Activated B cell treated with CpG ODN at 0.5 μM for 24 hours (primary cell): ENCODE measurements at places on chromosomes 6 and 20. TPM values are rescaled to one million over a fixed set of nuclear protein-coding genes. Genes with fewer than 3 reads are reported as not detected.

GRCh38 chr20:19583532-19584175 lies 174.4 kb upstream of the RIN2 start:
- H3K4me1 ChIP-seq = no peaks in the 10 kb centered on the region
- H3K4me3 ChIP-seq = no peak overlapping the region
- peaks cover 11% of the 10 kb centered on the region for H3K27me3 ChIP-seq
- no peaks in the 10 kb centered on the region for H3K36me3 ChIP-seq

PTP4A1 gene
- 32.4 and 35.2 TPM in 2 replicates for total RNA-seq

GRCh38 chr6:142304241-142304640 lies 2.4 kb downstream of the ADGRG6 start:
- H3K27me3 ChIP-seq = peaks cover 22% of the 10 kb centered on the region
- H3K4me1 ChIP-seq = peaks cover 10% of the 10 kb centered on the region
- DNase-seq = no peak
- H3K36me3 ChIP-seq = no peaks in the 10 kb centered on the region
- H3K27ac ChIP-seq = no peak overlapping the region

DAAM2 gene
- total RNA-seq = not detected in 2 replicates

DNA sequence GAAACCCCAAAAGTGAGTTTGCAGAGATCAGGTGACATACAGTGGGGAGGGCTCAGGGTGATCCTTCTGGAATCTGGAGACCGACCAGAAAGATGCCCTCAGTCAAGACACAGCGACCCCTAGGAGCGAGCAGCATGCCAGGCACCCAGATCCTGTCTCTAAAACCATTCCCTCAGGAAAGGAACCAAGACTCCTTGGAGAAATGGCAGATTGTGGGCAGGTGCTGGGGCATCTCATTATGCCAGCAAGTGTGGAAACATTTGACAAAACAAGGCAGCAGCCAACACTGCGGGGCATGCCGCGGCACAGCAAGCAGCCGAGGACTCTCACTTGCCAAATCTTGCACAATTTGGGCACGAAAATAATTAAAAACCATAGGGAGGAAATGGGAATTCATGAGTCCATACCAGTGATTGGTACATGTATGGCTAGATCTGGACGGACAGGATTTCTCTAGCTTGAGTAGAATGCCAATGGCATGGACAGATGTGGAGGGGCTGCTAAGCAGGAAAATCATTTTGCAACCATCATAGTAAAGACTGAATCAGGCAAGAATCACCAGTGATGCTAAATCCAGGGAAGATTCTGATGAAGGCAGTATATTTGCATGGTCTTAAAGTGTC lies 76.9 kb downstream of the GINS1 start:
- H3K27me3 ChIP-seq = no peaks in the 10 kb centered on the region
- DNase-seq = no peak

DNA sequence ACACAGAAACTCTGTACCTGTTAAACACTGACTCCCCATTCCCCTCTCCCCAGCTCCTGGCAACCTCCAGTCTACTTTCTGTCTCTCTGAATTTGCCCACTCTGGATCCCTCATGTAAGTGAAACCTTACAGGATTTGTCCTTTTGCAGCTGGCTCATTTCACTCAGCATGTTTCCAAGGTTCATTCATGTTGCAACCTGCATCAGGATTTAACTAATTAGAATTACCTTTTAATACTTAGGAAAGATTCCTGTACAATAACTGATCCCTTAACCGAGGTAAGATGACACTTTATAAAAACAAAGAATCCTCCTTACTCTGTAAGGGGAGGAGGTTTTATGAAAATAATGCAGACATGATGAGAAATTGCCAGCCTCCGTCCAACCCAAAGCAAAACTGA lies 113.1 kb upstream of the MTHFD1L start:
- peaks cover 7% of the 10 kb centered on the region for H3K4me1 ChIP-seq
- H3K27me3 ChIP-seq = no peaks in the 10 kb centered on the region
- no peak for DNase-seq

DNA sequence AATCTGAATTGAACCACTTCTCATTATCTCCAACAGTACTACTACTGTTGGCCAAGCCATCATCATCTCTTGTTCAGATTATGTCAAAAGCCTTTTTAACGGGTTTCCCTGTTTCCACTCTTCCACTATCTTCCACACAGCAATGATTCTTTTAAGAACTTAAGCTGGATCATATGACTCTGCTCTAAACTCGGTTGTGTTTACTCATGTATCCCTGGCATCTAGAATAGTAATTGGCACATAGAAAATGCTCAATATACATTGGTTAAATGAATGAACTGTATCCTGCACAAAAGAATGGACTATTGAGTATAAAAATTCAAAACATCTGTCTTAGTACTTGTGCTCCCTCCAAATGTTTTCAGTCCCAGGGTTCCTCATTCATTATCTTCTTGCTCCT lies 2.8 kb upstream of the COX7A2 start:
- H3K27me3 ChIP-seq = peaks cover 13% of the 10 kb centered on the region
- H3K27ac ChIP-seq = no peak overlapping the region
- no peak overlapping the region for H3K4me3 ChIP-seq
- no peak for DNase-seq
- peaks cover 14% of the 10 kb centered on the region for H3K4me1 ChIP-seq

LY6G6F gene
- total RNA-seq = not detected in 2 replicates

DNA sequence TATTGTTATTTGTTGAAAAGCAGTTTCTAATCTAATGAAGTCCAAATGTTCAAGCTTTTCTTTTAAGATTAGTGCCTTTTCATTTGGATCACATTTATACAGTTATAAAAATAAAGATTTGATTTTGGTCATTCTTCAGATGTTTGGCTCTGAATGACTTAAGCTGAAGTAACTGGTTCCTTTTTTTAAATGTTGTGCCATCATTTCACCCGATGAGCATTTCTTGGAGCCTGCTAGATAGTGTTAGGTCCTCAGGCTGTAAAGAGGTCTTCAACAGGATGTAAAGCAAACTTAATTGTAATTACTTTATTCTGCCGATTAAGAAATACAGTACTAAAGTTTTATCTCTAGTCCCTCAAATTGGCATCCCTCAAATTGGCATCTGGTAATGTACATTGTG lies 41.2 kb upstream of the ASIP start:
- no peak for DNase-seq
- no peaks in the 10 kb centered on the region for H3K36me3 ChIP-seq
- no peak overlapping the region for H3K4me3 ChIP-seq
- H3K4me1 ChIP-seq = no peaks in the 10 kb centered on the region
- no peak overlapping the region for H3K27ac ChIP-seq
- H3K27me3 ChIP-seq = peaks cover 14% of the 10 kb centered on the region

- no peak for DNase-seq
- H3K4me1 ChIP-seq = peaks cover 92% of the 10 kb centered on the region
- peak overlapping the region; percentile 92 for H3K27ac ChIP-seq
- H3K4me3 ChIP-seq = peak overlapping the region; percentile 63
- no peaks in the 10 kb centered on the region for H3K27me3 ChIP-seq
These were observed 19.6 kb upstream of the SERPINB1 start for GRCh38 chr6:2861060-2861821.

GRCh38 chr20:41138475-41139226 lies 1.3 kb downstream of the PLCG1 start:
- H3K4me3 ChIP-seq = peak overlapping the region; percentile 81
- no peaks in the 10 kb centered on the region for H3K36me3 ChIP-seq
- peaks cover 82% of the 10 kb centered on the region for H3K4me1 ChIP-seq

- H3K4me3 ChIP-seq = no peak overlapping the region
- H3K36me3 ChIP-seq = no peaks in the 10 kb centered on the region
- H3K27me3 ChIP-seq = peaks cover 2% of the 10 kb centered on the region
- H3K4me1 ChIP-seq = no peaks in the 10 kb centered on the region
- H3K27ac ChIP-seq = no peak overlapping the region
These were observed 197.0 kb downstream of the SIM1 start for GRCh38 chr6:100267721-100268123.

GRCh38 chr6:119568580-119568979 lies 219.0 kb upstream of the MAN1A1 start:
- H3K4me1 ChIP-seq = no peaks in the 10 kb centered on the region
- H3K27me3 ChIP-seq = peaks cover 3% of the 10 kb centered on the region
- no peaks in the 10 kb centered on the region for H3K36me3 ChIP-seq
- no peak for DNase-seq

SLC4A11 gene
- total RNA-seq = 0.58 and 0.88 TPM in 2 replicates

PPP1R14C gene
- 0.11 and 0.32 TPM in 2 replicates for total RNA-seq

BPI gene
- not detected in 2 replicates for total RNA-seq

NHLRC1 gene
- 0.88 and 1.2 TPM in 2 replicates for total RNA-seq

GRCh38 chr6:113829696-113830045 lies 27.5 kb upstream of the MARCKS start:
- no peaks in the 10 kb centered on the region for H3K4me1 ChIP-seq
- no peak overlapping the region for H3K27ac ChIP-seq
- no peak for DNase-seq
- no peak overlapping the region for H3K4me3 ChIP-seq

- H3K27me3 ChIP-seq = no peaks in the 10 kb centered on the region
- H3K4me3 ChIP-seq = no peak overlapping the region
- H3K27ac ChIP-seq = no peak overlapping the region
- H3K4me1 ChIP-seq = no peaks in the 10 kb centered on the region
- H3K36me3 ChIP-seq = no peaks in the 10 kb centered on the region
These were observed 945.2 kb upstream of the SLC35B3 start for GRCh38 chr6:9380568-9380967.

GRCh38 chr6:50842861-50843384 lies 24.3 kb downstream of the TFAP2B start:
- H3K27ac ChIP-seq = no peak overlapping the region
- no peaks in the 10 kb centered on the region for H3K4me1 ChIP-seq
- no peaks in the 10 kb centered on the region for H3K36me3 ChIP-seq
- DNase-seq = no peak

DNA sequence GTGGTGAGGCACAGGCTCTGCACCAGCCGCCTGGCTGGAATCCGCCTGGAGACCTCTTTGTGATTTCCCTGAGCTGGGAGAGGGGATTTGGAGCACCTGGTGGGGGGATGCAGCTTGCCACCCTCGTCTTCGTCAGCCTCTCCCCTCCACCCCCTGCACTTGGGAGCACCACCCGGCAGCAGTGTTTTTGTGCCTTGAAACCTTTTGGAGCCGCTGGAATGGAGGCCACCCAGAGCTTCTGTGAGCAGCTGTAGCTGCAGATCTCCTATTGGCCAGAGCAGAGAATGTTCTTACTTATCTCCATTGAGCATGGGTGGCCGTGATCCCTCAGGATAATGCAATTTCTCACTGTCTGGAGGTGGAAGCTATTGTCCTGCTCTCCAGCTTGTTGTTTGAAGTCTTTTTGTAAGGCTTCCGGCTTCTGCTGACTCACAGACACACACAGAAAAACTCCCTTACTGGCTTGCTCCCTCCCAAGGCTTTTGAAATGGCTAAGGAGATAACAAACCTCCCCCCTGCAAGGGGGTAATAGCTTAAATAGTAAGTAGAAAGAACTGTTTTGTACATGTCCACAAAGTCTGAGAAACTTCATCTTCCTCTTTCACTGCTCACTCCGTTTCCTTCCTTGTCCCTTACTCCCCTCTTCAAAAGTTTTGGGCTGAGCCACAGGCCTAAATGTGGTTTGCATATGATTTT lies 271.2 kb downstream of the PRL start:
- DNase-seq = no peak
- no peaks in the 10 kb centered on the region for H3K36me3 ChIP-seq
- H3K27ac ChIP-seq = peak overlapping the region; percentile 5
- peaks cover 24% of the 10 kb centered on the region for H3K4me1 ChIP-seq

SYNDIG1 gene
- total RNA-seq = not detected in 2 replicates

GRCh38 chr6:46882645-46883044 lies 39.1 kb downstream of the ADGRF5 start:
- no peak overlapping the region for H3K4me3 ChIP-seq
- no peak overlapping the region for H3K27ac ChIP-seq
- peaks cover 4% of the 10 kb centered on the region for H3K27me3 ChIP-seq
- no peaks in the 10 kb centered on the region for H3K4me1 ChIP-seq
- DNase-seq = no peak

CTSZ gene
- total RNA-seq = 262 and 278 TPM in 2 replicates

- peak overlapping the region; percentile 79 for H3K27ac ChIP-seq
- H3K36me3 ChIP-seq = no peaks in the 10 kb centered on the region
- H3K4me3 ChIP-seq = peak overlapping the region; percentile 15
- peaks cover 21% of the 10 kb centered on the region for H3K4me1 ChIP-seq
These were observed 40.1 kb upstream of the AKIRIN2 start for GRCh38 chr6:87742106-87742505.

DNA sequence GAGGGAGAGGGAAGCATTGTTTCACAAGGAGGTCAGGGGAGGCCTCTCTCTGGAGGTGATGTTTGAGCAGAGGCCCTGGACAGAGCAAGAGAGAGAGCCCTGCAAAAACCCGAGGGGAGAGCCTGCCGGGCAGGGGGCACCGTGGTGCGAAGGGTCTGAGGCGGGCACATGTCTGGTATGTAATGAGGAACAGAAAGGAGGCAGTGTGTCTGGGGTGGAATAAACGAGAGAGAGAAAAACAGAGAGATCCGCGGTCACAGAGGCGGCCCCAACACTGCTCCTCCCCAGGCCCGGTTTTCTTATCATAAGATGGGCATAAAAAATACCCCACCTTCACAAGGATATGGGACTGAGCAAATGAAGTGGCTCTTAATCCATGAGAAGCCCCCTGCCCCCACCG lies 119.2 kb downstream of the PREX1 start:
- peaks cover 56% of the 10 kb centered on the region for H3K4me1 ChIP-seq
- peak overlapping the region; percentile 12 for H3K27ac ChIP-seq
- no peak for DNase-seq
- H3K36me3 ChIP-seq = peaks cover 57% of the 10 kb centered on the region

DNA sequence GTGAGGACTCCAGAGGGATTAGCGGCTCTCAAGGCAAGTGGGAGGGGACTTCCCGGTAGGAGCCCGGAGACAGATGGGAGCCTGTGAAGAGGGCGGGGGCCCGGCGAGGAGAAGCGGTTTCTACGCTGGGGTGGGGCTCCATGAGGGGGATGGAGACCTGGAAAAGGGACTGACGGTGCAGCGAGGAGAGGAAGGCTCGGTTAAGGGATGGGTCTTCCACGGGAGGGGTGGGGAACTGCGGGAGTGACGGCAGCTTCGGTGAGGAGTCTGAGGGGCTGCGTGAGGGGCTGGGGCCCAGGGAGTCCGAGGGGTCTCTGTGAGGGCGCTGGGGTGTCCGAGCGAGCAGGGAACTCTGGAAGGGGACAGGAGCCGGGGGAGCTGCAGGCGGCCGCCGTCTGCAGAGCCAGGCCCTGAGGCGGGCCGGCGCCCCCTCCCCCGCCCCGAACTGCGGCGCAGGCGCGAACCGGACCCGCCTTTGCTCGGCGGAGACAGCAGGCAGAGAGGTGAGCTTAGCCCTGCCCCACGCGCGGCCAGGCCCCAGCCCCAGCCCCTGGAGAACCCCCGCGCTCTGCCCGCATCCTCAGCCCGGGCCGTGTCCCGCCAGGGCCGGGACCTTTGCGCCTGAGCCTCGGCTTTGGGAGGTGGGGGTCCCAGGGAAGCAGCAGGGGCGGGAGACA lies at the start of gene NRSN2:
TSS of gene NRSN2 (plus strand) at position 472 of the 677 bp plus-strand sequence. CDS start 2,533 bp downstream, outside the sequence.
- H3K27ac ChIP-seq = peak within 1 kb of the TSS; percentile 68
- peak within 1 kb of the TSS; percentile 88 for H3K4me3 ChIP-seq
- DNase-seq = peak; percentile 51
- peaks cover 13% of the 10 kb centered on the region for H3K4me1 ChIP-seq
- peaks cover 2% of the 10 kb centered on the region for H3K36me3 ChIP-seq

DNA sequence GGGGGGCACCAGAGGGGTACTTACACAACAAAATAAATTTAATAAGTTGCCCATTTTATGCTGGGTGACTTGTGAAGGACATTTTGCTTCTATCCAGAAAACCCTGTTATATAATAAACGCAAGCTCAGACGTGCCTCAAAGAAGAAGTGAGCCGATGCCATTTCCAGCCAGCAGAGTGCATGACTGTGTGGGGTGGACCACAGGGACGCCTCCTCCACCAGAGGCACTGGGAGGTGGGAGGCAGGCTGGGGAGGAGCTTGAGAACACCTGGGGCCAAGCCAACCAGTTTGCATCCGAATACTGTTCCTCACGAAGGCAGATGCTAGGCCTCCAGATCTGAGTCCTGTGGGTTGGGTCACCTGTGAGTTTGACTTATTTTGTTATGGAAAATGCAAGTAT lies 363.8 kb downstream of the RNGTT start:
- H3K27ac ChIP-seq = no peak overlapping the region
- no peak overlapping the region for H3K4me3 ChIP-seq
- no peak for DNase-seq
- H3K27me3 ChIP-seq = no peaks in the 10 kb centered on the region
- H3K4me1 ChIP-seq = no peaks in the 10 kb centered on the region
- H3K36me3 ChIP-seq = no peaks in the 10 kb centered on the region
